ENCODE measurements at places on chromosomes 6 and 20.

DNA sequence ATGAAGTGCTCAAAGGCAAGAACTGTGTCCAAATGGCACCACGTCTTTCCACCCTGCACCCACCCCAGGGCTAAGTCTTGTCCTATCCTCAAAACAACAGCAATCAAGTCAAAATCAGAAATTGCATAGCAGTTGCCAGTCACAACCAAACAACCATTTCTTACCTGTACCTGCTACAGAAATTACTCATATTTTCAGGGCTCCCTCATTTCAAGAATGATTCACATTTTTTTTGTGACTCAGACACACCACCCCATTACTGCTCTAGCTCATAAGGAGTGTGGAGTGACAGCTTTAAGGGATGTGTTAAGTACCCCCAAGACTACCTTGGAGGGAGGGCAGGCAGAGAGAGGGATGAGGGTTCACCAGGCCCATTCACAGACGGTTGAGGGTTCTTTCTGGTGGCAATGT is 111.7 kb downstream of the TRERF1 start:
- no peak for DNase-seq

- DNase-seq, result no peak
Measured at GRCh38 chr20:32991792-32992641, 12.2 kb downstream of the SUN5 start.

DNA sequence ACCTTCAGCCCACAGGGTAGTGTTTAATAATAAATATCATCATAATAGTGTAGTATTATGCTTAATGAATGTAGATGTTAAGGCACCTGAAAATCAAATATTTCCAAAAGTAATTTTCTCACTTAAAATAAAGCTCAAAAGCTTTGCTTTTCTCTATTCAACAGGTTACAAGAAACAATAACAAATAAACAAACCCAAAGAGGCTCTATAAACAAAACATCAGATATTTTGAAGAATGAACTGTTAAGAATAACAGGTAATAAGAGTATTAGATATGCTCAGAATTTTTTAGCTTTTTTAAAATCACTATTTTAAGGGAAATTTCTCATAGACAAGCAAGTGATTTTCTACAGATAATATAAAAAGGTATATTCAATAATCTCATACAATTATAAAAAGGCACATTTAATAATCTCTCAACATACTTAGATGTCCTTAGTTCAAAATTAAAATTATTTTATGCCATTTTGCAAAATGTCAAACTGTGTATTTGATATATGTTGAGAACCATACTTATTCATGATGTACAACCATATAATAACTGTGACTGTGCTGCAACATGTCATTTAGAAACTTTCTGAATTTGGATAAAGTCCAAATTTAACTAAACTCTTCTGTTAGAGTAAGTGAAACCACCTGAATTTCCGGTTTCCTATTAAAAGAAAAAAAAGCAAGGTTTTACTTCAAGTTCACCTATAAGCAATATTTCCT is 35.8 kb downstream of the PHIP start:
- no peak for DNase-seq

DNA sequence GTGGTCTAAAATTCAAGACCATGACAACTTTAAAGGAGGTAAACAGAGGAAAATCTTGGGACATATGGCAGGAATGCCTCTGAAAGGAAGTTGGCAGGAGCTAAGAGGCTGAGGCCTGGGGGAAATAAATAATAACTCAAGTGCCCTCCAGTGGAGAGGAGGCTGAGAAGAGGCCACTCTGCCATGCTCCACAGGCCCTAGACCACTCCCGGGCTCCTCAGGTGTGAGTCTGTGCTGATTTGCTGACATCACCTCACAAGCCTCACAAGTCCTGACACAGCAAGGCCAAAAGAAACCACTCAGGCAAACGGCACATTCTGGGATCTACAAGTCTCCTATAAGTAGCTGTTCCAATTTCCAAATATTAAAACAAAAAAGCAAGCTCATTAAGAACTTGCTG is 91.0 kb upstream of the RIPOR2 start:
- DNase-seq, result no peak

DNA sequence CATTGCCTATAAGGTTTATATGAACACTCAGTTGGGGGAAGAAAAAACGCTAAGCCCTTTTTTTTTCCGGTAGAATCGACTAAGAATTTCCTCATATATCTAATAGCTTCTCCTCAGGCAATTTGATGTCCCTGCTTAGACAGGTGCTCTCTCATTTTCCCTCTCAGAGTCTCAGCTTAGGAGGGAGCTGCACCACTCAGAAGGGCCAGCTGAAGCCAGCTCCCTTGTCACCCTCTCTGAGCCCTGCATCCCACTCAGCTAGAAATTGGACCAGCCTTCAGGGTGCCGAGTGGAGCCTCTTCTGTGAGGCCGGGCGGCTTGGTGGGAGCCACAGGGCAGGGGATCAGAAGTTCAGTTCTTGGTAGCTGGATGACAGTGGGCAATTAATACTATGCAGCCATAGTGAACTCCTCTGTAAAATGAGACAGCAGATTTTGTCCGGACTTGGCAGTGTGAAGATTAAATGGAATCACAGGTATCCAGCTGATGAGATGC is 368.5 kb downstream of the MAFB start:
- DNase-seq, result no peak

DNA sequence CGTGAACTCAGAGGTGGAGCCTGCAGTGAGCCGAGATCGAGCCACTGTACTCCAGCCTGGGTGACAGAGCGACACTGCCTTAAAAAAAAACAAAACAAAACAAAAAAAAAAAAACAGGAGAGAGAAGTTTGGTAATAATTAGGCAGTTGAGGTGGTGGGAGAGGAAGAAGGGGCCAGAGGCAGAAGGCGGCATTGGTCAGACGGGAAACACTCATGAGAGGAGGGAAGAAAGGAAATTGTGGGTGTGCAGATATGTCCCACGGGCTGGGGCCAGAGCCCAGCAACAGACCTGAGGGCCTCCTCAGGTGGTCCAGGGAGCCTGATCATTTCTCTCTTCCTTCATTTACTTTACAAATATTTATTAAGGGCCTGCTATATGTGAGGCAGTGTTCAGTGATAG is 20.0 kb downstream of the SULF2 start:
- DNase-seq, result no peak

DNA sequence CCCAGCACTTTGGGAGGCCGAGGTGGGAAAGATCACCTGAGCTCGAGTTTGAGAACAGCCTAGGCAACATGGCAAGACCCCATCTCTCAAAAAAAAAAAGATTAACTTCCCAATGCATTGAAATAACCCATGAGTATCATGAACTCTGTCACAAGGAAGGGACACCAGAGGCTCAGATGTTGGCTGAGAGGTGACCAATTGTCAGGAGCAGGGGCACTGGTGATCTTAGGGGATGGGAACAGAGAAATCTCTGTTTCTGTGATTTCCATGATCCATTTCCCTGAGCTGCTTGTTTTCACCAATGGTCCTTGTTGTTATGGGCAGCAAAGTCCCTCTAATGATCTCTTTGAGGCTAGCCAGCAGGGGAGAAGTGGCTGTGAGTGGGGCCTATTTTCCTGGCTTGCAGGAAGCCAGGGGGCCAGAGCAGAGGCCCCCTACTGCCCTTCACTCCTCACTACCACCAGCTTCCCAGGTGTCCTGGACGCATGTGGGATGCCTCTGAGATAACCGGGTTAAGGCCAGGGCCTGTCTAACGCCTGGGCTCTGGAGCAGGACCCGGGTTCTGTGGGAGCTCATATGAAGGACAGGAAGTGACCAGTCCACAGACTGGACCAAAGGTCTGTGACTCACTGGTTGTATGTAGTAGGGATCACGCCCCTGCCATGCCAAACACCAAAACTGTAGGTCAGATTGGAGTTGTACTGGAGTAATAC is 54.4 kb downstream of the PCNA start:
- no peak for DNase-seq

- no peak for DNase-seq
Measured at GRCh38 chr6:46637145-46637544, 15.5 kb downstream of the CYP39A1 start.

DNA sequence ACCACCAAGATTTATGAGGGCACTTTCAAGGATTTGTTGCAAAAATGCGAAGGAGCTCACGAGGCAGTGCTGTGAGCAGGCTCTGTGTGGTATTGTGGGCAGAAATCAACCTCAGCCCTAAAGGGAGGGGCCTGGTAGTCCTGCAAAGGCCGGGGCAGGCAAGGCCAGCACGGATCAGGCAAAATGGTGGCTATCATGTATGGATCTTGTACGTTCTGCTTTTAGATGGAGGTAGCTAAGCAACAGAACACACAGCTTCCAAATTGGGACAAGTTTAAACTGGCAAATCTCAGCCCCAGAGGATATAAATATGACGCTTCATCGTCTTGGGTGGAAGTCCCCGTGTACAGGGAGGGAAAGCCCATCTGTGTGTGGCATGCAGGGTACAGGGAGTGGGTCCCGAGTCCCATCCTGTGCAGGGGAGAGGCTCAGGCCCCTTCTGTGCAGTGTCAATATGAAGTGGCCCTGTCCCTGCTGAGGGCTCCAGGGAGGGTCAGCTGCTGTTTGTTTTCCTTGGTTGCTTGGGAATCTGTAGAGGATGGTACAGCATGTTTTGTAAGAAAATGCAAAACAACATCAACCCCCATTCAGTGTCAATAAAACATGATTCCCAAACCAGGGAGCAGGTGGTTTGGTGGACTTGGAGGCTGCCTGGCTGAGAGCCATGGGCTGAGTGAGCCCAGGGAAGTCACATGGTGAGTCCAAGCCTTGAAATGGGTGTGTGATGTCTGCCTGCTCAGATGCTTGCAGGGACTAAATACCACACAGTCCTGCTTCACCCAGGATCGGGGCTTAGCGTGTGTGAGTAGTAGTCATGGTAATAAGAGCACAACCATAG is 113.0 kb downstream of the SYCP2 start:
- DNase-seq, result no peak

DNA sequence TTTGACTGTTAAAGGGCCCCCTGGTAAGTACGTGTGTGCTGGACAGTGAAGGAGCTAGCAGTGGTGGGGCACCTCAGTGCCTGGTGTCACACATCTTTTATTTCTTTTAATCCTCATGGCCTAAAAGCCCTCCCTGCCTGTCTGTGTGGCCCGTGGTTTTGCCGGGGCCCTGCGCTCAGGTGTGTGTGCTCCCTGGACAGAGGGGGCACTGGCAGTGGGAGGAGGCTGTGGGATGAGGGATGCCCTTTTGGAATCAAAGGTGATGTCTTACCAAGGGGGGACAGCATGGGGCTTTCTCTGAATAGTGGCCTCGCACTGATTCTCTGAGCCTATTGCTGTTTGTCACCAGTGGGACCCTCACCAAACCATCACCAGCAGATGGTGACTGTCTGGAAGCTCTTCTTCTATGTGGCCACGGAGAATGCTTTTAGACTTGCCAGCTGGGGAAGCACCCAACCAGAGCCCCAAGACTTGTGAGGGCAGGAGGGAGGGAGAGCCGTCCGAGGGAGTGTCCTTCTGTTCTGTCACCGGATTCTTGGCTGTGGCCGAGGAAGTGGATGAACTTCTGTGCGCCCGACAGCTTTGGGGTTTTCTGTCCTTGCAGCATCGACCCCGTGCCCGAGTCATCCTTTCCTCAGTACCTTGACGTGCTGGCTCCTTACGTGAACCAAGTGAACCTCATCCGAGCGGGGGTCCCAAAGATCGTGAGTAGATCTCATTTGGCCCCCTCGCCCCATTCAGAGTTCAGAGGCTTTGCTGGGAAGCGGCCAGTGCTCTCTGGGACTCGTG is 18.1 kb downstream of the PNLDC1 start:
- DNase-seq, result no peak

DNA sequence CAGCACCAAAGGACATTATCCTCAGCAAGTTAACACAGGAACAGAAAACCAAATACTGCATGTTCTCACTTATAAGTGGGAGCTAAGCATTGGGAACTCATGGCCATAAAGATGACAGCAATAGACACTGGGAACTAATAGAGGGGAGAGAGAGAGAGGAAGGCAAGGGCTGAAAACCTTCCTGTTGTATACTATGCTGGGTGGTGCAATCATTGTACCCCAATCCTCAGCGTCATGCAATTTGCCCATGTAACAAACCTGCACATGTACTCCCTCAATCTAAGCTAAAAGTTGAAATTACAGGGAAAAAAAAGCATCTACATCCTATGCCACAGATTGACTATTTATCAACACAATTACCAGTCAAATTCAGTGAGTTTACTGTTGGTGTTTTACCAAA is 20.0 kb upstream of the VNN1 start:
- no peak for DNase-seq

GRCh38 chr20:2637246-2637645 is 15.2 kb upstream of the NOP56 start:
- DNase-seq, result no peak

GRCh38 chr6:56477241-56477640 is 165.4 kb downstream of the DST start:
- DNase-seq, result no peak

GRCh38 chr20:22914291-22914690 is 120.8 kb upstream of the SSTR4 start:
- no peak for DNase-seq

DNA sequence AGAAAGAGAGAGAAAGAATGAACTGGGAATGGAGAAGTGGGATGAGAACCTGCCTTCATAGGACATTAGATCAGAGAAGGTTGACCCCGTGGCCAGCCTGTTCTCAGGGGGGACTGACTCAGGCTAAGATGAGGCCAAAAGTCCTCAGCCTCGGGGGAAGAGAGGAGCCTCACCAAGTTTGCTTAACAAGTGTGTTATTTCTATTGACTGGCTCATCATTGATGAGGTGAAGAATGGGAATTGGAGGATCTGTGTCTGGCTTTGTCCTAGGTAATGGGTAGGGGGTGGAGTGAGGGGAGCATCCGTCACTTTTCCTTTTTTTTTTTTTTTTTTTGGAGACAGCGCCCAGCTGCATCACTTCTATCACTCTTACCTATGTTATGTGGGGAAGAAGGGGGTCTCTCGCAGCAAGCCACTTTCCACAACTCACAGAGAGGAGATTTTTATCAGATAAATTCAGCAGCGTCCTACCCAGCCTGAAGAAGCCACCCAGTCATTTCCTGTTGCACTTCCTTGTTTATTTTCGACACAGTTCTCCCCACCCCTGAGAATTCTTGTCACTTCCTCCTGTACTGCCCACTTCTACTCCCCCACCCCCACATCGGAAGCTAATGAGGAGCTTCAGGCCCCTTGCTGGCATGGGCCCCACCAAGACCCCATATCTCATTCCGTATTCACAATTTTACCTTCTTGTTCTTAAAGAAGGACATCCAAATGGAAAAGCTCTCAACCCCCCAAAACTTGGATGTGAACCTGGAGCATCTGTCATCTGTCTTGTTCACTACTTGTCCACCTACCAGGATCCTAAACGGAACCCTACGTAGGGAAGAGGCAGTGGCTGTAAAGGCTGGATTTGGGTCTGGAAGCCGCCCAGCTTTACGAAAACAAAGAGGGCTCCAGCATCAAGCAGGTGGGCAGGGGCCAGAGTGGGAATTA is 2.8 kb upstream of the RNASET2 start:
- no peak for DNase-seq

- no peak for DNase-seq
Measured at GRCh38 chr6:79868098-79868722, 79.1 kb downstream of the ELOVL4 start.

- DNase-seq, result no peak
Measured at GRCh38 chr20:63091901-63092659, 85.3 kb upstream of the BHLHE23 start.
